ENCODE measurements at places on chromosomes 7 and 10.
A peak's percentile ranks its signal among the peaks of the same experiment; 100 is the strongest.

- DNase-seq: no peak
These were observed 32.8 kb downstream of the CPED1 start for GRCh38 chr7:121020989-121021969.

GRCh38 chr7:115449689-115450088 is 527.8 kb downstream of the MDFIC start:
- no peak for DNase-seq

DNA sequence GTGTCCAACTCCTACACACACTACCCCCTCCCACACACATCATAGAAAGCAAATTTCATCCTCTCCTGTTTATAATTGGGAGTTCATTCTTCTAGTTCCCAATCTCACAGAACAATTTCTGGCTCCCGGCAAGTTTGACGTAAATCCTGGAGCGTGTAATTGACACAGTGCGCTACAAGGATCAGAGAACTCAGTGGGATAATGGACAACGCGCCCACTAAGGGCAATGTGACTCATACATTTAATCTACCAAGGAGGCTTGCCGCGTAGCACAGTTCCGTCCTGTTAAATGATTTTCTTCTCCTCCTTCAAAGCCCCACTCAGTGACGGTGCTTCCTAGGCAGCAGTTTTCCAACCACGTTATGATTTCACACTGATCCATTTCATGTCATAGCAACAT is 277.6 kb downstream of the SFMBT2 start:
- DNase-seq: no peak

DNA sequence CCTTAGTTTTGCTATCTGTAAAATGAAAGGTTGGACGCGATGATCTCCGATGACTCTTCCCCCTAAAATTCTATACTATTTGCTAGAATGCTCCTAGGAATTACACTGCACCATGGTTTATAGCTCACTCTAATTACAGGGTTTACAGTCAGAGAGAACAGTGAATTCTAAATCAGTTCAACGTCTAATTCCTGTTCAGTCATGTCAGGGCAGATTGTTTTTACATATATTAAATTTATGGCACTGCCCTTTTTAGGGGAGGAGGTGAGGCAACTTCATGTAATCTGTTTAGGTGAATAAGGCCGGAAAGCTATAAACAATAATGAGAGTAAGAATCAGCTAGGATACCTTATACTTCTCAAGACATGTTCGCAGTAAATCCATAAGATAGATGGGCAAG is 293.9 kb downstream of the BAMBI start:
- no peak for DNase-seq

GRCh38 chr10:45809837-45810236 is 37.5 kb downstream of the AGAP4 start:
- no peak for DNase-seq

GRCh38 chr10:72134785-72135767 is 46.7 kb upstream of the SPOCK2 start:
- no peak for DNase-seq

DNA sequence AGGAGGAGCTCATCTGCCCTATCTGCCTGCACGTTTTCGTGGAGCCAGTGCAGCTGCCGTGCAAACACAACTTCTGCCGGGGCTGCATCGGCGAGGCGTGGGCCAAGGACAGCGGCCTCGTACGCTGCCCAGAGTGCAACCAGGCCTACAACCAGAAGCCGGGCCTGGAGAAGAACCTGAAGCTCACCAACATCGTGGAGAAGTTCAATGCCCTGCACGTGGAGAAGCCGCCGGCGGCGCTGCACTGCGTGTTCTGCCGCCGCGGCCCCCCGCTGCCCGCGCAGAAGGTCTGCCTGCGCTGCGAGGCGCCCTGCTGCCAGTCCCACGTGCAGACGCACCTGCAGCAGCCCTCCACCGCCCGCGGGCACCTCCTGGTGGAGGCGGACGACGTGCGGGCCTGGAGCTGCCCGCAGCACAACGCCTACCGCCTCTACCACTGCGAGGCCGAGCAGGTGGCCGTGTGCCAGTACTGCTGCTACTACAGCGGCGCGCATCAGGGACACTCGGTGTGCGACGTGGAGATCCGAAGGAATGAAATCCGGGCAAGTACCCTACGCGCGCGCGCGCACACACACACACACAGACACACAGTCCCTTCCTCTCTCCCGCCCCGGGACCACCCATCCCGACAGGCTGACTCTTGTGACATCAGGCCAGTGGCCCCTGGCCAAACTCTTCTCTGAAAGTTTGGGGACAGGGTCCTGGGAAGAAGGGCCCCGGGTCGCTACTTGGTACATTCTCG is 538 bp downstream of the TRIM8 start:
- DNase-seq: peak; percentile 83

- no peak for DNase-seq
These were observed 477.5 kb upstream of the FOXK1 start for GRCh38 chr7:4204513-4205165.

DNA sequence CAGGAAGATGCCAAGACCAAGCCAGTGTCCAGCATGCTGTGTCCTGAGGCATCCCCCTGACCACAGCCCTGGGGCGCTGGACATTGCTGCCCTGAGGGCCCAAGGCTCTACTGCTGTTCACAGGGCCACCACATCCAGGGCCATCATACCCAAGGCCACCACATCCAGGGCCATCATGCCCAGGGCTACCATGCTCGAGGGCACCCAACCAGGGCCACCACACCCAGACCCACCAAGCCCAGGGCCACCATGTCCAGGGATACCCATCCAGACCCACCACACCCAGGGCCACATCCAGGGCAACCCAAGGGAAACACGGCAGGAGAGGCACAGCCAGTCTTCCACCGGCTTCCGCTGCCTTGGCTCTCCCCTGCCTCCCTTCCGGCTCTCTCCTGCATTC is 17.1 kb downstream of the STK32C start:
- DNase-seq: no peak

GRCh38 chr7:134669388-134669787 is 22.7 kb downstream of the BPGM start:
- DNase-seq: no peak

GRCh38 chr7:99558306-99559174 is at the start of gene ZNF655:
Gene ZNF655, plus strand, starts transcription at chr7:99558642. Its CDS starts 1,918 bp downstream, at chr7:99560560.
- peak; percentile 94 for DNase-seq

- DNase-seq: no peak
These were observed 132.4 kb upstream of the FOXK1 start for GRCh38 chr7:4549681-4550080.

GRCh38 chr7:135661311-135662122 is 797 bp upstream of the STMP1 start:
- DNase-seq: peak; percentile 10

DNA sequence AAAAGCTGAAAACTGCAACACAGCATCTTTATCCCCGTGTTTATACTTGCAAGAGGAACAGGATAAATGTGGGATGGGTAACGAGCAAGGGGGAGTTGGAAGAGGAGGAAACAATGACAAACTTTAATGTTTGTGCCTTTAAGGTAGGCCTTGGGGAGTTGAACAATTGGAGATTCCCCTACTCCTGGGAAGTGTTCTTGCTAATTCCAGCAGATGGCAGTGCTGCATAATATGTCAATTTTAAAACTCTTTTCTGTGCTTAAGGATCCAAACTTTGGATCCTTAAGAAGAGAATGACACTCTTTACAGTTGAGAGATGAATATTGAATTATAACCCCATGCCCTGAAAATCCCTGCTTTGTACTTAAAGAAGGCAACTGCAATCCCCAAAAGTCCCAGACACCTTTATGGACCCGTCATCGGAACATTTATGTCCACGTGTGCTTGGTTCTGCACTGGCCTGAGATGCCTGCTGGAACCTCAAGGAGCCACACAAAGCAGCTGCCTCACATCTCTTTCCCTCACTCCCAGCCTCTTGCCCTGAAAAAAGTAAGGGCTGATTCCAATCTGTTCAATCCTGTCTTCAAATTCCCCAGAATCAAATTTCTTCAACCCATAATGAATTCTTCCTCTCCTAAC is 12.0 kb downstream of the IFIT5 start:
- DNase-seq: peak; percentile 25

DNA sequence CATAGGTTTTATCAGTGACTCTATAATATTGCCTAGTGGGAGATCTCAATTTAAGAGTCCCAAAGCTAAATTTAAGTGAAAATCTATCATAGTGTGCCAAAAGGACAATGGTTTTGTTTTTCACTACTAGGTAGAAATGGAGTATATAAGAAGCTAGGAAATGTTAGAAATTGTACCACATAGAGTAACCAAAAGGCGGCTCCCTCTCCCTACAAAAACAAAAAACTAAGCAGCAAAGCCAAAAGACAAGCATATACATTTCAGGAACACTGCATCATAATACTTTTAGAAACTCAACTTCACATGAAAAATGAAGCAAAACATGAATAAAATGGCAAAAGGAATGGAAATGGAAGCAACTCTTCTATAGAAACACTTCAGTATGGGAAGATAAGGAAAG is 271.6 kb downstream of the CACNA2D1 start:
- DNase-seq: no peak

GRCh38 chr10:96229568-96230030 is 41.8 kb downstream of the BLNK start:
- DNase-seq: peak; percentile 40

- DNase-seq: peak; percentile 2
These were observed 514 bp downstream of the RNF216 start for GRCh38 chr7:5780801-5781496.

- no peak for DNase-seq
These were observed 64.9 kb downstream of the MCU start for GRCh38 chr10:72756674-72757385.

DNA sequence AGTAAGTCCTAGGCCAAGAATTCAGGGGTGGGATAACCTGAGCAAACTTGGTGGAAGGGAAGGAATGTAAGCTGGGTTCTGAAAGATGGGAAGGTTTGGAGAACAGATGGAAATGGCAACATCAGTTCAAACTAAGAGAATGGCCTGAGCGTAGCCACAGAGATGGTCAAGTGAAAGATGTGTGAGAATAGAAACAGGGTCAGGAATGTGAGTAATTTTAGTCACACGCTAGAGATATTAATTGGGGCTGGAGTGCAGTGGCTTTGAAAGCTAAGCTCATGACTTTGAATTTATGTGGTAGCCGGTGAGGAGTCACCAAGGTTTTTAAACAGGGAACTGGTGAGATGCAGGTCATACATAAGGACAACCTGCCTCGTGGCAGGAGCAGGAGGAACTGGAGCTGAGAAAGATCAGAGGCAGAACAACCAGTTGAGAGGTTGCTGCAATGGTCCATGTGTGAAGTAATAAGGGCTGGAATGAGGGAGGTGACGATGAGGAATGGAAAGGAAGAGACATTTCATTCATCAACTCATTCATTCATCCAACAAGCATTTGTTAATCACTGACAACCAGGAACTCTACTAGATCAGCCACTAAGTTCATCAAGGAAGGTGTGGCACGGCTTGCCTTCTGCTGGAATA is 12.9 kb upstream of the SORBS1 start:
- no peak for DNase-seq

GRCh38 chr10:69278446-69278963 is at the start of gene HK1:
Gene HK1, plus strand, starts transcription at chr10:69278496.
- DNase-seq: no peak

GRCh38 chr10:119149729-119150128 is 15.8 kb downstream of the SFXN4 start:
- DNase-seq: no peak
